ENCODE measurements at places on chromosomes 7 and 10.

GRCh38 chr10:73970845-73971244 is 27.1 kb upstream of the VCL start:
- no peak for DNase-seq

DNA sequence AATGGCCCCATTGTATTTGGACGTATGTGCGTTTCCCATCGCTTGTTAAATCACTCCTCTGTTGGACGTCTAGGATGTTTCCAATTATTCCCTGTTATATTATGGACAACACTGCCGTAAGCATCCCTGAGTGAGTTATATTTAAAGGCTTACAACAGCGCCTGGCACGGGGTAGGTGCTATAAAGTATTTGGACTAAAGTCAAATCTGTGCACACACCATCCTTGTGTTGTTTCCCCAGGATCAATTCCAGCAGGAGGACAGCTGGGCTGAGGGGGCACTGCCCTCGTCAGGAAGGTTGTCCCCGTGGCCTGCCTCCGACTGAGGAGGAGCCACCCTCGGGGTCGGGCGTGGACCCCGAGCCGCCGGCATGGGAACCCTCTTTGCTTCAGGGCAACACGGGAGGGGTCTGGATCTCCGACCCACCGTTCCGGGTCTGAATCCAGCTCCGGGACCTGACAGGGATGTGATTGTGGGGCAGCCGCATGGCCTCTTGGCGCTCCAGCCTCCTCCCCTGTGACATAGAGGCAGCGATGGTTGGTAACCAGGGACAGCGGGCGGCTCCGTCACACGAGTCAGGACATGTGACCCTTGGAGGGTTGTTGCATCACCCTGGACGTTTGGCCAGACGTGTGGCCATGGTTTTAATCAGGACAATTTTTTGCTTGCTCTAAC is 1.5 kb upstream of the JAKMIP3 start:
- DNase-seq: no peak

DNA sequence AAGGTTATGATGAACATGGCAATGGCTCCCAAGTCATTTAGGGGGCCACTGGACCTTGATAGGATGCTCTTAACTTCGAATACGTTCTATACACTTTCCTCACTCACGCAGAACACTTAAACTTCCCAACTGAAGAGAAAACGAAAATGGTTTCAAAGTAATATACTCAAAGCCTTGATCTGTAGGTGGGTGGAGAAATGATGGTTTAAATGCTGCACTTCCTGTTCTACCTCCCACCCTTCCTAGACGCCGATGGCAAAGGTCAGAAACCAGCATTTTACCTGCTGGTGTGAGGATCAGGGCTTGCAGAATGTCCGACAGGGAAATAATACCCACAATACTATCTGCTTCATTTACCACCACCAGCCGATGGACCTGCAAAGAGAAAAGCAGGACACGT is 40.5 kb upstream of the RHEB start:
- DNase-seq: no peak

GRCh38 chr10:17923728-17924127 is 28.0 kb upstream of the SLC39A12 start:
- peak; percentile 2 for DNase-seq

- DNase-seq: no peak
Observed at GRCh38 chr7:43880596-43880995, 11.3 kb upstream of the MRPS24 start.

GRCh38 chr7:115070311-115070710 is 148.4 kb downstream of the MDFIC start:
- DNase-seq: no peak

DNA sequence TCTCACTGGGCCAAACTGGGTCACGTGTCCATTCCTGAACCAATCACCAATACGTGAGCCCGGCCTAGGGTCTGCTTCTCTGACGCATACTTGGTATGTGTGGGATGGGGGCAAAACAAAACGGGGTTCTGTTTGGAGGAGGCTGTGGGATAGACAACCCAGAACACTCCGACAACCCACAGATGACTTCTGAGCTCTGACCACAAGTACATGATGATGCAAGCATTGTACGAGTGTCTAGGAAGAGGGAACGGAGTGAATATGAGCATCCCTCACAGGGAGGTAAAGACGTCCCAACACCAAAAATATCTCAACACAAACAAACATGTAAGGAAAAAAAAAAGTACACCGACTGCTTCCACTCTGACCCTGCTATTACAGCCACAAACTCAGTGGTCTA is 5.6 kb downstream of the DAGLB start:
- DNase-seq: no peak

DNA sequence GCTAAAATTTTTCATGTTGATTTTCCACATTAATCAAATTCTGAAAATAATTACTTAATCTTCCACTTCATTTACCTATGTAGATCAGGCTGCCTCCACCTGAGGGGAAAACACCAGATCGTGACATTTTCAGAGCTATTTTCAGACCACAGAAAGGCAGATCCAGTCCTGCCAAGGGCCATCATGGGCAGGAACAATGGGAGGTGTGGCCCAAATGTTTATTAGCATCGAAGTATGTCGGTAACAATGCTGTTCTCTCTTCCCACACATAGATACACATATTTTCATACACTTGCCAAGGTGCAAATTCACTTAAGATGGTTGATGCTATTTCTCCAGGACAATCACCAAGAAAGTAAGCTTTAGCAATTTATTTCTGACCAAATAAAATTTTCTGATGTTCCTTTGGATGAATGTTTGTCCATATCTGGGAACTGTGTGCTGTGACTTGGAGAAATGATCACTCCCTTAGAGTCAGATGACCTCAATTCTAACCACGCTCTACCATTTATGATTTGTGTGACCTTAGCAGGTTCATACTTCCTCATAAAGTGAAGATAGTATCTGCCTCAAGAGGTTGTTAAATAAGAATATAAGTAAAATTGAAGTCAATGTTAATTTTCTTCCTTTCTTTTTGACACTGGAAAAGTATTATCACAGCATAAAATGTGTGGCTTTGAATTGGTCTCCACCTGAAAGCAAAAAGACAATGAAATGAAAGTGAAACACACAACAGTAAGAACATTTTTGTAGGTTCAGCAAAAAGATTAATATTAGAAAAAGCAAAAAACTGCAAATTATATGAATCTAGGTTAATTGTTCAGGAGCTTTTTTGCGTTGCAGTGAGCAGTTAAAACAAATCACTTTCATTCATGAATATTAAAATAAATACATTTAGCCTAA is 310.4 kb upstream of the PHF14 start:
- DNase-seq: no peak

- DNase-seq: no peak
Observed at GRCh38 chr10:29668628-29669027, 33.9 kb upstream of the SVIL start.

GRCh38 chr10:119323085-119324016 is 116.0 kb downstream of the GRK5 start:
- no peak for DNase-seq

DNA sequence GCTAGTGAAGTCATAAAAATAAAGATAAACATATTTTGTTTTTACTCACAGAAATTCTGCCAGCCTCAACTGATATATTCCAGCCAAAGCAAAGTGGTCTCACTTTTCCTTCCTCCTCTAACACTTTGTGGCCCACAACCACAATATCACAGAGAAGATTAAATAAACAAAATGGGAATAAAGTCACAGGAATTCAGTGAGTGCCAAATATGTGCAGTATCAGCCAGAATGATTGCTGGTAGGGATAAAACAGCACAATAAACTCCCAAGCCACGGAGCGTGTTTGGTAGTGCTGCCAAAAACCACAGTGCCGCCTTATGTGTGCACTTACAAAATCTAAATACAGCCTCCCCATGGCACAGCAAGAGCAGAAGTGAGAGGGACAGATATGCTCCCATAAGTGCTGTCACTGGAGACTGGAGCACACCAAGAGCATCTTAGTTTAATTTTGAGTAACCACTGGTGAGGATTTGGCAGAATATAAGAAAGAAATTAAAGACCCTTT is 155.8 kb downstream of the POM121L12 start:
- no peak for DNase-seq
